ENCODE measurements at places on chromosomes 12 and 14. TPM values are rescaled to one million over a fixed set of nuclear protein-coding genes. Genes with fewer than 3 reads are reported as not detected.

DNA sequence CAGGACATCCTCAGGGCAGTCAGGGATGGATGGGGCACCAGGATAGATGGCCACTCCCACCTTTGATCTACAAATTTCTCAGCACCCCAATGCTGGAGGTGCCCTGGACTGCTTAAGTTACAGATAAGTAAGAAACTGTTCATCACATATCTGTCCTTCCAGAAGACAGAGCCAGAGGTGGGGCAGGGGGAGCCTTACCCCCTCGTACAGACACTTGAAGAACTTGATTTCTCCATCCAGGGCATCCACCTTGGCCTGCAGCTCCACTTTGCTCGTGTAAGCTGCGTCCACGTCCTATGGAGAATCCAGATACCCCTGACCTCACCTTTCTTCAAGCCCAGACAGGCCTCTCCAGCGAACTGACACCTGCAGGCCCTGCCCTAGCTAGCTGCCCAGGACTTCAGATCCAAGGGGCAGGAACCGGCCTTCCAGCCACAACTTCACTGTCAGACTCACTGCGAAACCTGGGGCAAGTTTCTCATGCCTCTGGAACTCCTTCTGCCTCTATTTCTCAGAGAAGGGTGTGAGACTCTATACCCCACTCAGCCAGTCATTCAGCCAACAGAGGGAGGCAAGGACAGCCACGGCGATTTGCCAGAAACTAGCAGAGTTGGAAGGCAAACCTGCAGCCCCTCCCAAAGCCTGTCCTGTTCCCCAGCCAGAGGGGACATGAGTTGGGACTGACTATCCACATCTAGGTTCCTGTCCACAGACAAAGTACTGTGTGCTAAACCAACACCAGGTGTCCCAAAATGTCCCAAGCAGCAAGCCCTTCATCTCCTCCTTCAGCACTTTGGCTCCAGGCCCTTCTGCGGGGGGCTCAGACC is 3.8 kb downstream of the KRT73 start:
- DNase-seq = no peak

- no peak for DNase-seq
Observed at GRCh38 chr14:106218174-106218573, 691.8 kb downstream of the TMEM121 start.

DNA sequence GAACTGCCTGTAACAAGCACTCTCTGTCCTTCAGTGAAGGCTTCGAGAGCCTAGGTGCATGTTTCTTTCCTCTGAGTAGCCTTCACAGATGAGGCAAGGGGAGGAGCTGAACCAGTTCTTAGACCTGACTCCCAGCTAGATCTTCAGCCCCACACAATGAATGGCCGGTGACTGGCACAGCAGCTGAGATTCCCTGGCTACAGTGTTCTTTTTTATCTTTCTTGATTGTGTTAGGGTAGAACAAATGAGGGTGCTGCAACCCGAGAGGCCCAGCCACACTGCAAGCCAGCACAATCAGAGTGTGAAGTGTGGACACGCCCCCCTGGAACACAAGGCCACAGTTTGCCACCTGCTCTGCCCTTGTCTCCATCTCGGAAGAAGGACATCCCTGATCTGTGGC is 19.1 kb upstream of the COL2A1 start:
- peak; percentile 72 for DNase-seq

- no peak for DNase-seq
Observed at GRCh38 chr12:94987076-94987669, 16.3 kb downstream of the NDUFA12 start.

GRCh38 chr12:123748161-123748560 is 13.9 kb upstream of the DNAH10 start:
- no peak for DNase-seq

DNA sequence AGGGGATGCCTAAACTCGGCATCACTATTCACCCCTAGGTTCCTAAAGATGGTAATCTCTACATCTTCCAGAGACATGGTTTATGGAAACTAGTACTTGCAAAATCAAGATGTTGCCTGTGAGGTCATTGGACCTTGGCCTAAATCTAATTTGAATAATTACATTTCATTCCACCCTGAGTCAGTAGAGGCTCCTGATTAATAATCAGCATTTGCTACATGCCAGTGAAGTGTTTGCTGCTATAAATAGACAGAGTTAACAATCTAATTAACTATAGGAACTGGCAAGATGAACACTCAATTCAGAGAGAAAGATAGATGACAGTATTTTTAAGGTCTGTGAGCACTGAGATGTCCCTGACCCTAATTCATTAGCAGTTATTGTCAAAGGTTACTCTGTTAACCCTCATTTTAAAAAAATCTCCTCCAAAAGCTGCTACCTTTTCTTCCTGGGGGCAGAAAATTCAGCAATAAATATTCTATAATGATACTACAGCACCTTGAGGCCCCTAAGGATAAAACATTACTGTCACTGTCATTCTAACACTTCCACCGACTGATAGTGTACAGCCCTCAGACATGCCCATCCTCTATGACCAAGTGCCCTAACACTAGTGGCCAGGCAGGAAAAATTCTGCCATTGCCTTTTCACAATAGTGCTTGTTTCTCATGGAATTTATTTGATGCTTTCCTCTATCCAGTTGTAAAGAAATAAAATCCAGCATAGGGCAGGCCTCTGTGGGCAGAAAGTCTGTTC is 65.7 kb upstream of the CCDC196 start:
- DNase-seq = no peak

- peak; percentile 76 for DNase-seq
Observed at GRCh38 chr12:79407671-79408622, 282.8 kb downstream of the PAWR start.

The PTPN21 gene
- total RNA-seq = 12.6 TPM

The ANO2 gene
- total RNA-seq = 2.3 TPM

The CLEC7A gene
- total RNA-seq = not detected
